ENCODE measurements at places on chromosomes 16 and 17. TPM values are rescaled to one million over a fixed set of nuclear protein-coding genes. Genes with fewer than 3 reads are reported as not detected.

The PROCA1 gene
- 1.3 TPM for total RNA-seq

The PLCG2 gene
- total RNA-seq, result 5.6 TPM

GRCh38 chr17:74604761-74605160 is 12.7 kb upstream of the CD300LD start:
- DNase-seq, result no peak

GRCh38 chr17:2800367-2800766 is 4.1 kb downstream of the RAP1GAP2 start:
- no peak for DNase-seq

The PPP1R1B gene
- total RNA-seq, result 0.36 TPM

The FGF11 gene
- 6.5 TPM for total RNA-seq

DNA sequence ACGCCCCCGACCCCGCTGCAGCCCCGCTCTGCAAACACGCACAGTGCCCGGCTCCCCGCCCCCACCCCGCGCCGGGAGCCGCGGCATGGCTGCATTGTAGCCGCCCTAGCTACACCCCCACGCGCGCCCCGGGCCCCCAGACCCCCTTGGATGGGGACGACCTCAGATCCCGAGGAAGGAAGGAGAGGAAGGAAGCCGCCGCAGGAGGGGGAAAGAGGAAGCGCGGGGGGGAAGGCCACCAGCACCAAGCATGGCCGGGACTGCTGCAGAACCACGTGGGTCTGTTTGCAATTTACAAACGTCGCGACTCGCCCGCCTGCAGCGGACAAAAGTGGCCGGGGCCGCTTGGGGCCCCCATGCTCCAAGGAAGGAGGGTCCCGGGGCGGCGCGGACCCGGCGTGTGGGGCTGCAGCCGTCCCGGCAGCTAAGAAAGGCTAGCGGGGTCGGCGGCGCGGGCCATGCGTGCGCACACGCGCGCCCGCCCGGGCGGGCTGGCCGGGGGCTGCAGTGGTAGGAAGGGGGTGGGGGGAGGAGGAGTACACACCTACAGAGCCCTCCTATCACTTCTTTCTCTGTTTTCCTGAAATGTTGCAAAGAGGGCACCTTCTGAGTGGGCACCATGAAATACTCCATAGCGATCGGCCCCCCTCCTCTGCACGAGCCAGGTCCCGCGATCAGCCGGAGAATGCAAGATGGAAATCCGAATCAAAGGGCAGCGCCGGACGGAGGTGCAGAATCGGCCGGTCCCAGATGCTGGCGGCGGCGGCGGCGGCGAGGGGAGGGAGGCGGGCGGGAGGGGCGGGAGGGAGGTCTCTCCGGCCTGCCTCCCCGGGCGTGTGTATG is 488 bp downstream of the TFAP4 start:
- peak; percentile 61 for DNase-seq

The MRPS23 gene
- 89.4 TPM for total RNA-seq

The HEXIM2 gene
- 7.0 TPM for total RNA-seq

DNA sequence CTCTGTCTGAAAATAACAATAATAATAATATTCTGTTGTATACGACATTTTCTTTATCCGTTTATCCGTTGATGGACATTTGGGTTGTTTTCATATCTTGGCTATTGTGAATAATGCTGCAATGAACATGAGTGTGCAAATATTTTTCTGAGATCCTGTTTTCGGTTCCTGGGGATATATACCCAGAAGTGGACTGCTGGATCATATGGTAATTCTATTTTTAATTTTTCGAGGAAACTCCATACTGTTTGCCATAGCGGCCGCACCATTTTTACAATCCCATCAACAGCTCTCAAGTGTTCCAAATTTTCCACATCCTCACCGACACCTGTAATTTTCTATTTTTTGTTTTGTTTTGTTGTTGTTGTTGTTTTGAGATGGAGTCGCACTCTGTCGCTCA is 5.3 kb upstream of the PRSS41 start:
- DNase-seq, result no peak

GRCh38 chr17:66085221-66085620 is 106.7 kb downstream of the CEP112 start:
- DNase-seq, result no peak

DNA sequence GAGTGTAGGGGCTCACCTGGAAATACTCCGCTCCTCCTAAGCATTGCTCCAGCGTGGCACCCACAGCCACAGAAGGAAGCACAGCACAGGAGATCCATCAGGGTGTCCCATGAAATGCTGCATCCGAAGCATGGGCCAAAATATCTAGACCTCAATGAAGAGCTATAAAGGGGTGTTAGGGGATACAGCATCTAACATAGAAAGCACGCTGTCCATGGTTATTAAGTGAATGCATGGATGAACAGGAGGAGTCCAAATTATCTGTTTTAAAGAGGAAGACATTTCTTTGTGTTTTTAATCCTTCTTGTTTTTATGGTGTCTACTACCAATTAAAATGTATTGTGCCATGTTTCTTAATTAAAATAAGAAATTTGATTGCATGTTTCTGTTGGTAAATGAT is 21.6 kb upstream of the KRT20 start:
- DNase-seq, result no peak

DNA sequence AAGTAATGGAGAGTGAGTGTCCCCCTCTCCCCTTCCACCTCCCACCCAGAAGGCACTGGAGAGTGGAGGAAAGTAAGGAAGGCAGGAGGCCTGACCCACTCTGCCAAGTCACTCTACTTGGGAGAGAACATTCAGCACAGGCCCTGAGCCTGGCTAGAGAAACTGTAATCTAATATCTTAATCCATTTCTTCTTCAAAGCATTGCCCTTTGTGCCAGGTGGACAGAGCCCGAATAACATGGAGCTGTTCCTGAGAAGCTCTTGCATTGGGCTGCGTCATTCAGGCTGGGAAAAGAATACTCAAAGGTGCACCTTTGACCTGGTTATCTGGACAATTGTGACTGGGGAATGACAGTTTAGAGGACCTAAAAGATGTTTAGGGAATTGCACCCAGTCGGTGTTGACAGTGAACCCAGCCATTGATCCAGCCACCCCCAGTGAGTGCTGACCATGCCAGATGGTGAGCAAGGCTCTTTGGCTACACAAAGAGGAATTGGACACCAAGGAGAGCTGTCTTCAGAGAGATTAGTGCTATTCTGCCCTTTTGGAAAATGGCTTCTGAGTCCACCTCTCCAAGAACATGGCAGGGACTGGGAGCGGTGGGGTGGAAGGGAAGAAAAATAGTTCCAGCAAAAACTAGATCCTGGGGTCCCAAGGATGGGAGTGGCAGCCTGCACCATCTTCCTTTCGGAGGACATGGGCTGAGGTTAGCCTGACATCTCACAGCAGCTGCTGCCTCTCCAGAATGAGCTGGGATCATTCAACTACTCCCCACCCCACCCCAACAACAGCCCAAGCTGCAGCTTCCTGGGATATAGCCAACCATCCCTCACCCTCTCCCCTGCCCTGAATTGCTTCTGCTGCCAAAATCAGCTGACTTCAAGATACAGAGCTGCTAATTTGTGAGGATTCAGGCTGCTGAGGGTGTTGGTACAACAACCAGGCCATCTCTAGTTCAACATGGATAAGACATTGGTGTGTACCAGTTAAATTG is 11.6 kb upstream of the NOG start:
- DNase-seq, result no peak

DNA sequence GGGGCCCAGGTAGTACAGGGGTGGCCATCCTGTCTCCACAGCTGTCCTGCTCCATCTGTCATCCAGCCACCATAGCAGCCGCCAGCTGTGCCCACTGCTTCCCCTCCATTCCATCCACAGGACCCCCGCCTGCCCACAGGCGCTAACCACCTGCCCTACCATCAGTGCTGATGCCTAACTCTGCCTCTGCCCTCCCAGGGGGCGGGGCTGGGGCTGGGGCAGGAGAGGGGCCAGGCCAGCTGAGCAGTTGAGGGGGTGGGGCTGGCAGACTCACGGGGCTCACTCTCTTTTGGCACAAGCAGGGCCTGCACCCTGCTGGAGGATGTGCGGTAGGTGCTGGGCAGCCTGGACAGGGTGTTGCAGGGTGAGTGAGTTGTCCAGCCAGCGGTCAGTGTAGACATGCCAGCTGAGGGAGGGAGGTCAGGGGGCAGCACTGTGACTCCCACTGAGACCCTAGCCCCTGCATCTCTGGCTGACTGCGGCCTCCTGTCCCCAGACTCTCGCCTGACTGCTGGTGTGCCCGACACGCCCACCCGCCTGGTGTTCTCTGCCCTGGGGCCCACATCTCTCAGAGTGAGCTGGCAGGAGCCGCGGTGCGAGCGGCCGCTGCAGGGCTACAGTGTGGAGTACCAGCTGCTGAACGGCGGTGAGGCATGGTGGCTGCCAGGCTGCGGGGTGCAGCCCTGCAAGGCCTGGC is 9.6 kb downstream of the GALK1 start:
- DNase-seq, result no peak

The C17orf50 gene
- not detected for total RNA-seq

- no peak for DNase-seq
Measured at GRCh38 chr16:87032554-87032953, 284.6 kb downstream of the C16orf95 start.

- no peak for DNase-seq
Measured at GRCh38 chr16:68094614-68094934, 9.4 kb downstream of the NFATC3 start.

- DNase-seq, result no peak
Measured at GRCh38 chr16:25079637-25080378, 31.7 kb upstream of the LCMT1 start.

GRCh38 chr16:591231-591630 is 1.4 kb downstream of the RAB40C start:
- DNase-seq, result no peak

DNA sequence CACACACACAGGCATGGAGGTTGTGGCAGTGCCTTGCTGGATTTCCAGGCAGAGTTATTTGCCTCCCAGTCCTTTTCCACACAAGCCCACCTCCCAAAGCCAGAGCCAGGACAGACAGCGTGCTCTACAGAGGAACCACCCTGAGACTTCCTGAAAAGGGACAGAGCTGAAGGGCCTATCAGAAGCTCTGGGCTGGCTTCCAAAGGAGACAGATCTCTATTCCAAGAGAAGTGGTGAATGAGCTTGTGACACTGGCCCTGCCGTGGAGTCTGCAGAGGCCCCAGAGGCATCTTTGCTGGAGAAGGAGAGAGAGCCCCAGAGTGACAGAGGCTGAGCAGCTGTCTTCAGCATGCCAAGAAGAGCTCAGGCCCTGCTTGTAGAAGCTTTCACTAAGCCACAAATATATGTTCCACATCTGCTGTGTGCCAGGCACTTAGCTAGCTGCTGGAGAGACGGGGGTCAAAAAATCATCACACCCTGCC is 8.3 kb upstream of the LPCAT2 start:
- peak; percentile 54 for DNase-seq

DNA sequence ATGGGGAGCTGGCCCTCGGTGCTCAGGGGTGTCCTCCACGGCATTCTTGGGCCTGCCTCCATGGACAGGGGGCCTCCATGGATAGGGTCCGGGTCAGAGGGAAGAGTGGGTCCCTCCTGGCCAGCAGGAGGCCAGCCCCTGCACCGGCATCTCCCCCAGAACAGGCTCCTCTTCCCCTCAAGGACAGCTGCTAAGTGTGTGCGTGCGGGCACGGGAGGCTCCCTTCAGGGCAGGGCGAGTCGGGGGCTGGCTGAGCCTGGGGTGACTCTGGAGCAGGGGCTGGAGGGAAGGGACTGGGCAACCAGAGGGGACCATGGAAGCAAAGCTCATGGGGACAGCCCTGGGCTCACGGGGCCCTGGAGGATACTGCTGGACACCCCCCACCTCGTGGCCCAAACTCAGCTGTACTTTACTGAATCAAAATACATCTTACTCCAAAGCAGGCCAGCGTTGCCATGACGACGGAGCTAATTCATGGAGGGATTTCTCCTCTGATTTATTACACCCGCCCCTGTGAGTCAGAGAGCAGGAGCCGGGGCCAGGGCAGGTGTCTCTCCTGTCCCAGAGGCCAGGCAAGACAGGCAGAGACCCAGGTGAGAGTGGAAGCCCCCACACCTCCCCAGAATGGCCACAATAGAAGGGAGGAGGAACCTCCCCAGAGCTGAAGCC is 2.1 kb downstream of the CASKIN1 start:
- DNase-seq, result no peak

The FAM171A2 gene
- 0.55 TPM for total RNA-seq

The EVI2A gene
- 2.9 TPM for total RNA-seq

DNA sequence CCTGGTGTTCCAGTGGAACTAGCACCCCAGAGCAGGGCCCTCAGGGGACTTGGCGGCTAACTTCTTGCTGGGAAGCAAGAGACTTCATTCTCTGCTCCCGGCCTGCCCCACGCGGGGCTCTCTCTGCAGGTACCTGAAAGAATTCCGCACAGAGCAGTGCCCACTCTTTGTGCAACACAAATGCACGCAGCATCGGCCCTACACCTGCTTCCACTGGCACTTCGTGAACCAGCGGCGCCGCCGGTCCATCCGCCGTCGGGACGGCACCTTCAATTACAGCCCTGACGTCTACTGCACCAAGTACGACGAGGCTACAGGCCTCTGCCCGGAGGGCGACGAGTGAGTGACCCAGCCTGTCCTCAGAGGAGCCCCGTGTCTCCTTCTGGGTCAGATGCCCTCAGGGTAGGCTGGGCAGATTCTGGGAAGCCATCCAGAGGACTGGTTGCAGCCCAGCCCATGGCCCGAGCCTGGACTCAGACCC is 25.1 kb downstream of the UNK start:
- no peak for DNase-seq

DNA sequence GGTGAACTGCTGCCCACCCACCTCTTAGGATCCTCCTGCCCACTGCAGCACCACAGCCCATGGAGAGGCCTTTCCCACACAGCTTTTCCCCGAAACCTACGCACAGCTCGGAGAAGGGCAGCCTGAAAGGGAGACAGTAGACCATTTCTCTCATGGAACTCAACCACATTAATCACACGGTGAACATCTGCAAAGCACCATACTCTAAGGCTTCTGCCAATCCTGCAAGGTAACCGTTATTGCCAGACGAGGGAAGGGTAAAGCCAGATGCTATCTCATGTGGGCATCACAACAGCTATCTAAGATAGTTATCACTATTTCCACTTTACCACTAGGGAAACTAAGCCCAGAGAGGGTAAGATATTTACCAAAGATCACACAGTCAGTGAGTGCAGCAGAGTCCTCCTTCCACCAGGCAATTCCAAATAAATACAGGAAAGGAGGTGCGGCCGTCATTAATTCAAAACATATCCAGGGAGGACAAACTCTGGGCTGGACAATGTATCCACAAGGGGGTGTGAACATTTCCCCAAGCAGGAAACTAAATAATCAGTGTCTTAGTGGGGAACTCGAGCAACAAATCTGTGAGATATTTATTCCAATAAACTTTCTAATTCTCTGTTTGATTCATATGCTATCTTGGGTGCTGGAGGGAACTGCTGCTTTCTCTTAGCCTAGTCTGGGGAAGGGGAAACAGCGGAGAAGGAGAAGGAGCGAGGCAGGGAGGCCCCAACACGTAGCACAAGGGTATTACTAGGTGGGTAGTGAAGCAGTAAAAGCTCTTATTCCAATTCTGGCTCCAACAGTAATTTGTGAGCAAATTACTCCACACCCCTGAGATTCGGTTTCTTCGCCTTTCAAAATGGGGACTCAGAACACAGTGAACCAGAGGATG is 723 bp downstream of the TMEM186 start:
- no peak for DNase-seq
